CD8-positive, alpha-beta memory T cell (primary cell): ENCODE measurements at places on chromosomes 6 and 20. TPM values are rescaled to one million over a fixed set of nuclear protein-coding genes. Genes with fewer than 3 reads are reported as not detected.

- DNase-seq = no peak
Observed at GRCh38 chr6:7060769-7061516, 46.8 kb upstream of the RREB1 start.

GRCh38 chr6:37860226-37860839 is 40.8 kb downstream of the ZFAND3 start:
- no peak for DNase-seq

DNA sequence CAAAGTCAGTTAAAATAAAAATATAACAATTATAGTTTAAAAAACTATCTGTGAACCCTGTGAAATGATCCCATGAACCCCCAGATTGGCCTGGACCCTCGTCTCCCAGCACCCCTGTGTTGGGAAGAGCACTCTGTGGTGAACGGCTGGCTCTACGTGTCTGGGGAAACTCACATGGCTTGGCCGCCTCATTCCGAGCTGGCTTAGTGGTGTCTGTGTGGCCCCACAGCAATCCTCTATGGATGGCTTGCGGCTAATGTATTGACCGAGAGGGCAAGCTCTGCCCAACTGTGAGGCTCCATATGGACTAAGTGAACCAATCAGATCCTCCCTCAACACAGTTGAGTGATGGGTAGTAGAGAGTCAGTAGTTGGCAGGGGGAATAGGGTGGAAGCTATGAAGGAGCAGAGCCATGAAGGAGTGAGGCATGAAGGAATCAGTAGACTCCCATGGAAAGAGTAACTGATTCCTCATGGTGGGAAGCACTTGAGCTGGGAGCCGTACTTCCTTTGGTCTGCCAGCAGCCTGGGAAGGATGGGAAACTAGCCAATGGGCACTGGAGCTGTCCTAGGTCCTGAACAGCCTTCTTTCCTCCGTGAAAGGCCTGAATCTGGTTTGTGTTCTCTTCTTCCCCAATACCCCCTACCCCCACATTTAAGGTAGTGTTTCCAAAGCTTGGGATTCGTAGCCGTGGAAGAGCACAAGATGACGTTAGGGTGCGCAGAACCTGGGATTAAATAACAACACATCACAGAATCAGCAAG is 21.6 kb upstream of the ZNF831 start:
- DNase-seq = no peak

DNA sequence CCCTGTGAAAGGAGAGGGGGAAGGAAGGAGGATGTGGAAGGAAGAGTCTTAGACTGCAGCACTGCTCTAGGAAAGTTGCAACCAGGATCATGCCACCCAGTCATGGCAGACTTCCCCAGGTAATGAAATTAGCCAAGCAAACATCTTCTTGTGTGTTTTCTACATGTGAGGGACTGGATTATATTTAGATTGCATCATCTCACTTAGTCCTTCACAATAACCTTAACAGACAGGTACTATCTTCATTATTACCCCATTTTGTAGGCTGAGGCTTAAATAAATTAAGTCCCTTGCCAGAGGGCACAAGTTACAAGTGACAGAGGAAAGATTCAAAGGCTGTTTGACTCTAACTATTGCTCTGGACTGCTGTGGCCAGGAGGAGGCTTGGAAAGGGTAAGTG is 9.7 kb upstream of the MAFB start:
- DNase-seq = no peak

DNA sequence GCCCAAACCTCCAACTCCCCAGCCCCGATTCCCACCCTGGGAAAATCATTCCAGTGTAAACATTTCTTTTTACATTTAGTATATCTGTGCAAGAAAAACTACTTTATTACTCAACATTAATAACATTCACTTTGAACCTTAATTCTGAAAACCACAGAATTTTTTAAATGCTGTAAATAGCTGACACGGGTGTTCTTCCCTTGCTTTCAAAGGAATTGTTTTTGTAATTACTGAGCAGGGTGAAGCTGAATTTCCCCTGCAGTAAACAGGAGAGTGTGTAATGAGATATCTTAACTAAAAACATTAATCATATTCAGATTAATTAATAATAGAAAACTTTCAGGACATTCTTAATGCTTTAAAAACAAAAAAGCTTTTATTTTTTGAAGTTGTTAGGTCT is 99.3 kb upstream of the CITED2 start:
- DNase-seq = no peak

GRCh38 chr6:31826793-31827285 is 699 bp upstream of the HSPA1B start:
- DNase-seq = no peak

DNA sequence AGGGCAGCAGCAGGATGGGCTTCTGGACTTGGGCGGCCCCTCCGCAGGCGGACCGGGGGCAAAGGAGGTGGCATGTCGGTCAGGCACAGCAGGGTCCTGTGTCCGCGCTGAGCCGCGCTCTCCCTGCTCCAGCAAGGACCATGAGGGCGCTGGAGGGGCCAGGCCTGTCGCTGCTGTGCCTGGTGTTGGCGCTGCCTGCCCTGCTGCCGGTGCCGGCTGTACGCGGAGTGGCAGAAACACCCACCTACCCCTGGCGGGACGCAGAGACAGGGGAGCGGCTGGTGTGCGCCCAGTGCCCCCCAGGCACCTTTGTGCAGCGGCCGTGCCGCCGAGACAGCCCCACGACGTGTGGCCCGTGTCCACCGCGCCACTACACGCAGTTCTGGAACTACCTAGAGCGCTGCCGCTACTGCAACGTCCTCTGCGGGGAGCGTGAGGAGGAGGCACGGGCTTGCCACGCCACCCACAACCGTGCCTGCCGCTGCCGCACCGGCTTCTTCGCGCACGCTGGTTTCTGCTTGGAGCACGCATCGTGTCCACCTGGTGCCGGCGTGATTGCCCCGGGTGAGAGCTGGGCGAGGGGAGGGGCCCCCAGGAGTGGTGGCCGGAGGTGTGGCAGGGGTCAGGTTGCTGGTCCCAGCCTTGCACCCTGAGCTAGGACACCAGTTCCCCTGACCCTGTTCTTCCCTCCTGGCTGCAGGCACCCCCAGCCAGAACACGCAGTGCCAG is at the start of gene TNFRSF6B:
TNFRSF6B (plus strand) TSS at position 25 of the 729 bp plus-strand sequence; CDS start at position 141, 116 bp downstream.
- DNase-seq = peak; percentile 37

DNA sequence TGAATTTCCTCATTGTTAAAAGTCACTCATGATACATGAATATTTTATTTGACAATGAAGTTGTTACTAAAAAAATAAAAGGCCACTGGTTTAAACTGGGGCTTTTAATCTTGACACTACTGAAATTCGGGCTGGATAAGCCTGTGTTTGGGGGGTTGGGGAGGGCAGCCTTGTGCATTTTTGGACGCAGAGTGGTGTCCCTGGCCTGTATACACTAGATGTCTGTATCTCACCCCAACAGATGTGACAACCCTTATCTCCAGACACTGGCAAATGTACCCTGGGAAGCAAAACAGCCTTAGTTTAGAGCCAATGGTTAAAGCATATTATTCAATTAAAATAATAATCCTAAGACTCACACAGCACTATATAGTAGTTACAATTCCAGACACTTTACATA is 24.8 kb downstream of the MAN1A1 start:
- no peak for DNase-seq

DNA sequence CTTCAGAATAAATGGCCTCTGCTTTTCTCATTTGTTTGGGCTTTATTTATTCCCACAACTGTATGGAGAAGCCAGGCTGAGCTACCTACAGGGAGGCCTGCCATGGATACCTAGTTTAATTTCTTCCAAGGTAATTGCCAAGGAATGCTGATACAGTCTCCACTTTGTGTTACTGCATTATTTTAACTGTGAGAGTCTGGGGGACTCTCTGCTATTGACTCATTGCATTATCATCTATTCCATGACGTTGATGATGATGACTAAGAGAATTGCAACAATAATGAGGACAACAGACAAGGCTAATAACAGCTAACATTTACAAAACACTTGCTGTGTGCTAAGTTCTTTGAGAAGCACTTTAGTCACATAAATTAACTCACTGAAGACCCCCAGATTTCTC is 88.3 kb upstream of the COL21A1 start:
- DNase-seq = no peak

- no peak for DNase-seq
Observed at GRCh38 chr6:166656230-166657151, 29.4 kb upstream of the RPS6KA2 start.

GRCh38 chr6:16594849-16595248 is 166.4 kb downstream of the ATXN1 start:
- no peak for DNase-seq

- DNase-seq = no peak
Observed at GRCh38 chr6:71114986-71115385, 158.1 kb upstream of the B3GAT2 start.

GRCh38 chr20:32448306-32449056 is 90.3 kb downstream of the ASXL1 start:
- no peak for DNase-seq

DNA sequence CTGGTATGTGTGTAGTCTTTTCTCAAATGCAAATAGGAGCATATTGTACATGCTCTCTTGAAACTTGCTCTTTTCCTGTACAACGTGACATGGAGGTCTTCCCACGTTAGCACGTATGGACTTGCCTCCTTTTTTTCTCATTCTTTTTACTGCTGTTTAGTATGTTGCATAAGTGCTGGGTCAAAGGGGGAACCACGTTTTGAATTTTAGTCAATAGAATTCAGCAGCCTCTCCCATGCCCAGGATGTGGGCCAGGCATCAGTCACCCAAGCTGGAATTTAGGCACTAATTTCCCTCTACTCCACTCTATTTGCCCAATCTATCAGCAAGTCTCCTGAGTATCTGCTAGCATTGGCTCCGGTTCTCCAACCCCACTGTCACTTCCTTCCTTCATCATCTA is 41.5 kb upstream of the RNF24 start:
- no peak for DNase-seq

DNA sequence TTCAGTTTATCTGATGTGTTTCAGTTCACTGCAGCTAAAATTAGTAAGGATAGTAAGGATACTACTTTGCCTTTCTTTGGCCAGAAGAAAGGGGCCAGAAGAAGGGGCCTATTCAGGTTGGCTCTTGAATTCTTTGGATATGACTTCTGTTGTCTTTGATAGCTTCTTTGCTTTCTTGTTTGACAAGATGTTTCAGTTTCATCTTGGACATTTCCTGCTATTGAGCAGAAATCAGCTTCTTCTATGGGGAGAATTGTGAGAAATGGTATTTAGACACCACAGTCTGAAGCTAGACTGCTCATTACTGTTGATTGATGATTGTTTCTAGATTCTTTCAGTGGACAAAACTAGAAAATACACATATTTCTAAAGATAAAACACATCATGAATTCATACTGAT is 23.2 kb downstream of the L3MBTL3 start:
- no peak for DNase-seq

- no peak for DNase-seq
Observed at GRCh38 chr6:37624606-37625574, 72.8 kb downstream of the MDGA1 start.

DNA sequence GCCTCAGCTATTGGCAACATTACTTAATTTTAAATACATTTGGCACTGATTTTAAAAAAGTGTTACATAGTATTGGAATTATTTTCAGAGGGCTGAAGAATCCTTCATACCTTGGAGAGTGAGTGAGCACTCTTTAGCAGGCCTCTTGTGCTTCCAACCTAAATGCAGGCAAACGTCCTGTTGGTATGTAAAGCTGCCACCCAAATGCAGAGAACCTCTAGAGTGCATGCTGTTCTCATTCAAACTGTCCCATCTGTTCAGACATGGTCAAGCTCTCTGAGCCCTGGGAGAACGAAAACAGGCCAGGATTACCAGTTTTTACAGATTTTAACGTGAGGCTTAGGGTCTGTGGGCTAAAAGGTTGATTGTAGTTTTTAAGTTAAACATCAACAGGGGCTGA is 378.0 kb upstream of the FLRT3 start:
- DNase-seq = no peak

DNA sequence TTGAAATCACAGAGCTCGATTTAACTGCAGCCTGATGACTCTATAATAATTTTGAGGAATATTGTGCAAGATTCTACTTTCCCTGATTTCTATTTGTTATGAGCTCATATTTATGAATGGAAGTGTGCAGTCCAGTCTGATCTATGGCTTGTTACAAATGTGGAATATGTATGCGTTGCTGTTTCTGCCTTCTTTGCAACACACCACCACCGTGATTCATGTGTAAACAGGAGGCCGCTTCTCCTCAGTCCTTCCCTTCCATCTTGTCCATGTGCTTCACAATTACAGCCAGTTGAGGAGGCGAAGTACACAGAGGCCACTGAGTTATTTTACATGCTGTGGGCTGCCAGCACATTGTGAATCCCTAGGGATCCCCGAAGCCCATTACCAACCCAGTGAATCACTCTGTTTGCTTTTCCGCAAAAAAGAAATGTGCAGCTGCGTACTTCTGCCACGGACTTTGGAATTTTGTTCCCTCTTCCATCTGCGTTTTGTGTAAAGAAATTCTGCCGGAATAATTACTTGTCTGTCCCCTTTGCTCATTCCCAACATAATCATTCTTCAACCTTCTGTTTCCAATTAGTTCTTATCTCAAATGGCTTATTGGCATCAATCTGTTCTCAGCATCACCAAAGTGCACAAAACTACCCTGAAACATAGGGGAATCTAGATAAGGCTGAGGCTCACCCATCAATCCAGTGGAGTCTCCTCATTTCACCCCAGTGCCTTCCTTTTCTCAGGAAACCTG is 551.6 kb upstream of the CITED2 start:
- DNase-seq = no peak

- DNase-seq = no peak
Observed at GRCh38 chr20:50356525-50356885, 153.7 kb upstream of the PTPN1 start.

- DNase-seq = no peak
Observed at GRCh38 chr6:113416170-113416569, 441.0 kb upstream of the MARCKS start.

GRCh38 chr6:139839506-139840156 is 465.2 kb upstream of the CITED2 start:
- DNase-seq = no peak

DNA sequence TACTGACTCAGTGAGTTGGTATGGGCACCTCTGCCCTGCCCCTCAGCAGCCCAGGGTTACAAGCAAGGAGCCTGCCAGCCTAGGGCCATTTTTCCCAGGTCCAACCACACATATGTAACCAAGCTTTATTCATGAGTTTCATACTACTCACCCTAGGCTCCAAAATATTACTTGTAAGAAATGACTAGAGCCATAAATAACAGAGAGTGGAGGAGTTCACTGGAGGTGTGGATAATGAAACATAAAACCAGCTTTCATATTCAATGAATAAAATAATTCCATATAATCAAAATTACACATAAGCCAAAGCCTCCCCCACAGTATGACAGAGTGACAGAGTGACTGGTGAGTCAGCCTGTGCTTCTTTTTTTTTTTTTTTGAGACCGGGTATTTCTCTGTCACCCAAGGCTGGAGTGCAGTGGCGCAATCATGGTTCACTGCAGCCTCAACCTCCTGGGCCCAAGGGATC is 229.8 kb upstream of the SASH1 start:
- no peak for DNase-seq

- DNase-seq = no peak
Observed at GRCh38 chr6:40573221-40573620, 13.9 kb downstream of the LRFN2 start.

HLA-DMB gene
- total RNA-seq = 5.3 TPM

FAM209B gene
- total RNA-seq = 0.46 TPM

HLA-DQB2 gene
- 0.83 TPM for total RNA-seq

TMEM14A gene
- total RNA-seq = 23.7 TPM

SEL1L2 gene
- not detected for total RNA-seq

EDN3 gene
- 0.16 TPM for total RNA-seq

VSX1 gene
- not detected for total RNA-seq

OPRL1 gene
- total RNA-seq = 0.38 TPM

LRFN2 gene
- total RNA-seq = not detected

OTOR gene
- not detected for total RNA-seq
